ENCODE measurements at places on chromosomes 11 and 22.

- DNase-seq = no peak
These were observed 673.0 kb upstream of the ANO3 start for GRCh38 chr11:25658916-25659315.

DNA sequence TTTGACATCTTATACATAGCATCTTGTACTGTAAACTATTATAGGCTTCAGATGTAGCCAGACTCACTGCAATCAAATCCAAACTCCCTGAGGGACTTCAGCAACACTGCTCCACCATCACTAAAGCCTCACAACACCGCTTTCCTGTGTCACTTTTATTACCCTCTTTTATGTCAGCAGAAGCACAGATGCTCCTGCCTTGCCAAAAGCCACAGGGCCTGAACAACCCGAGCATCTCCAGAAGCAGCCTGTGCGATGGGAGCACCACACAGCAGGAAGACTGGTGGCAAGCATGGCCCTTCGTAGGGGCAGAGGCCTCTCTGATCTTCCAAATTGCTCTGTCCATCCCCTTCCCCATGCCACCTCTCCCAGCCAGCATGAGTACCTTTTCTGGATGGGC lies 22.9 kb downstream of the TMEM123 start:
- DNase-seq = no peak

DNA sequence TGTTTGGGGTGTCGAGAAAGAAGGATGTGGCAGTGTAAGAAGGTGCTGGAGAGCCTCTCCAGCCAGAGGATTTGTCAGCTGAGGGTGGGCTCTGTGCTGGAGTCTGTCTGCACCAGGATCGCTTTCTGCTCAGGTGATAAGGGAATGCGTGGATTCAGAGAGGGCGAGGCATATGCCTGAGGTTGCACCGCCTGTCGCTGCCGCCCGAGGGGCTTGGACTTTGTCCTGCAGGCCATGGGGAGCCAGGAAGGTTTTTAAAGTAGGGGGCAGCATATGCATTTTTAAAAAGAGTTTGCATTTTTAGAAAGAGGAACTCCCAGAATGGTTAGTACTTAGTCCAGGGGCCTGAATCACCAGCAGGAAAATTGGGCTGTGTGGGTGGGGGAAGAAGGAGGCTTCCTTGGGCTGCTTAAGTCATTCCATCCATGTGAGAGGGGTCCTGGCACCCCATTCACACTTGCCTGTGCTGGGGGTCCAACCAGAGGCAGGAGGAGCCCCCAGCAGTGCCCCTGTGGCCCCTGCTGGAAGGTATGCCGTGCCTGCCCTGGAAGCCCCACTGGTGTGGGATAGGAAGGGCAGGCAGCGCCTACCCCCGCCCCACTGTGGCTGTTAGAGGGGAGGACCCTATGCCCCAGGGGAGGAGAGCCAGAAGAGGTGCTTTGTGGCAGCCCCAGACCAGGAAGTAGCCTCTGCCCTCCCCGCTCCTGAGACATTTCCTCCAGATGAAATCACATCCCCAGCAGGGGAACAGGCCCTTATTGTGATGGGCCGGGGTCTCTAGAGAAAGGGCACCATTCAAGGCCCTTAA lies 35.8 kb upstream of the MYRF start:
- no peak for DNase-seq

- DNase-seq = peak; percentile 90
These were observed 10.7 kb upstream of the MRGPRX2 start for GRCh38 chr11:19071255-19071654.

- no peak for DNase-seq
These were observed 74.1 kb downstream of the PARVB start for GRCh38 chr22:44098021-44098739.

Measured in NCI-H1417 (cell line).